ENCODE measurements at places on chromosomes 1 and 21.

DNA sequence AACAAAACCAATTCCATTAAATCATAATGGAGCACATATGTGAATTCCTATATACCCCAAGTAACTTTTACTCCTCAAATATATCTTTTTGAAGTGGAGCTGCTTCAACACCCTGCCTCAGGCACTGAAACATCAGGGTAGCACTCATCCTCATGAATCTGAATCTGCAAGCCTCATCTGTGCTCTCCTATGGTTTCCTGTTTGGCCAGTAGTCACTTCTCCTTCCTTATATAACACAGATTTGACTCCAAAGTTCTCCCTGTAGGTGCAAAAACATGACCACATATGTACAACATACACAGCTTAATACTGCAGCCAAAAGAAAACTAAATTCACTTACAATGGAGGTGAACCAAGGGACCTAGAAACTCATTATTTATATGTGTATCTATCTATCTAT lies 7.2 kb downstream of the TRIT1 start:
- DNase-seq = no peak

- DNase-seq = no peak
Measured at GRCh38 chr1:30360753-30361152, 362.6 kb downstream of the MATN1 start.

DNA sequence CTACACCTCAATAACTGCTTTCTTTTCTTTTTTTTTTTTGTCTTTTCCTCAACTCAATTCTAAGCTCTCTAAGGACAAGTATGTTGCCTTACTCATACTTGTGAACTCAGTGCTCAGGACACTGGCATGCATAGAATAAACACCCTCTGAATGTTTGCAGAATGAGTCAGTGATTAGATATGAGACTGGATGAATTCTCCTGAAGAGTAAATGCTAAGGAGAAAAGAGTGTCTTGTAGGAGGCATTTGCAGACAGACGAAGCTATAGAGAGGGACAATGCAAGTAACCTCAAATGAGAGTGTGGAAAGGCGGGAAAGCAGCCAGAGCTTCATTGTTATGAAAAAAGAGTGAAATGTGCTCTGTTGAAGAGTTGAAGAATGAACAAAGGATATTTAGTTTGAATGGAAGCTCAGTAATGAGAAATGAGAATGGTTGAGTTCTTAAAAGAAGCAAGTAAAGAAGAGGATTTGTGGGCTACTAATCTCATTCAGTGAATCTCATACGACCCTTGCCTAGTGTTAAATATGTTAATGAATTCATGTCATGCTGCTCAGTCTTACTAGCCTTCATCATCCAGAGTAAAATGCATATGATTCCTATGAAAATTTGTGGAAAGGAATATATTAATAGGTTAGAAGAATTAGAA lies 166.1 kb upstream of the DPYD start:
- DNase-seq = peak; percentile 98

GRCh38 chr21:44874497-44875315 lies 1.2 kb upstream of the PTTG1IP start:
- peak; percentile 67 for DNase-seq

All from fibroblast of the aortic adventitia (primary cell).